Left renal cortex interstitium (tissue), 4 donors: ENCODE measurements at places on chromosomes 16 and 17. TPM values are rescaled to one million over a fixed set of nuclear protein-coding genes. Genes with fewer than 3 reads are reported as not detected.

The PGS1 gene
- polyA plus RNA-seq, result 57.7 TPM

The MYO15B gene
- 228 TPM for polyA plus RNA-seq

The NPIPB9 gene
- 3.6 TPM for polyA plus RNA-seq

The CDRT15 gene
- polyA plus RNA-seq, result 1.3 TPM

The NPIPA8 gene
- 58.6 TPM for polyA plus RNA-seq

The FOXO3B gene
- polyA plus RNA-seq, result 8.1 TPM

The HIC1 gene
- polyA plus RNA-seq, result 32.6 TPM

The CFAP97D1 gene
- polyA plus RNA-seq, result 0.08 TPM

The ODAD4 gene
- 6.7 TPM for polyA plus RNA-seq

The QRICH2 gene
- 4.3 TPM for polyA plus RNA-seq

The EVPLL gene
- 0.74 TPM for polyA plus RNA-seq

The TEX14 gene
- polyA plus RNA-seq, result 0.48 TPM
